ENCODE measurements at places on chromosomes 4 and X.

GRCh38 chr4:41215969-41216293, 1.6 kb upstream of the APBB2 start:
- DNase-seq = no peak

DNA sequence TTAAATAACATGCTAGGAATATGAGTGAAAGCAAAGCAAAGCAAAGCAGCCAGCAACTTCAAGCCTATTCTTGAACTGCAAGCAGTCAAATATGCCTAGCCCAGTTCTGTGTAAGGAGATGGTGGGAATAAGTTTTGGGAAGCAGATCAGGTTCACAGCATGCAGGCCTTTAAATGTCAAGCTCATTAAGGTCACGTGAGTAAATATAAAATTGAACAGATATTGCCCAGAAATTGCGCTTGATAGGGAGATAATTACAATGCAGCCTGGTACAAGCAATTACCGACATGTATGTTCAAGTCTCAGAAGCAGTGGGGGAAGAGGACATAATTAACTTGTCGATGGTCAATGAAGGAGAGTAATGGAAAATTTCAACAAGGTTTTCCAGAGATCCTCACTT, 6.0 kb downstream of the GNPDA2 start:
- DNase-seq = no peak

- DNase-seq = no peak
Measured at GRCh38 chrX:20585782-20586181, 319.1 kb upstream of the RPS6KA3 start.

DNA sequence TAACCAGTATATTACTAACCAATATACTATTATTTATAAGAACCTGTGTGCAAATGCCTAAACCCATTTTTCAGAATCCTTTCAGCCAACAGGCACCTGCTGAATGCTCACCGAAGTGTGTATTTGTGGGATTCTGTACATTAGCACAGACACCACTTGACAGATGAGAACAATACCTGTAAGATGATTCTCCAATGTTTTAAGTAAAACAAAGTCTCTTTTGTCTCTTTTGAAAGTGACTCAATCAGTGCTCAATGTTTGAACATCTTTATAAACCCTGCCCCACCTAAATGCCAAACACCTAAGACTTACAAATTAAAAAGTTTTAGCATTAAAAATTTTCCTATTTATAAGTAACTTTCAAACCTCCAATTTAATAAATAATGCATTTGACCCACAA, 763 bp downstream of the ASB9 start:
- no peak for DNase-seq

DNA sequence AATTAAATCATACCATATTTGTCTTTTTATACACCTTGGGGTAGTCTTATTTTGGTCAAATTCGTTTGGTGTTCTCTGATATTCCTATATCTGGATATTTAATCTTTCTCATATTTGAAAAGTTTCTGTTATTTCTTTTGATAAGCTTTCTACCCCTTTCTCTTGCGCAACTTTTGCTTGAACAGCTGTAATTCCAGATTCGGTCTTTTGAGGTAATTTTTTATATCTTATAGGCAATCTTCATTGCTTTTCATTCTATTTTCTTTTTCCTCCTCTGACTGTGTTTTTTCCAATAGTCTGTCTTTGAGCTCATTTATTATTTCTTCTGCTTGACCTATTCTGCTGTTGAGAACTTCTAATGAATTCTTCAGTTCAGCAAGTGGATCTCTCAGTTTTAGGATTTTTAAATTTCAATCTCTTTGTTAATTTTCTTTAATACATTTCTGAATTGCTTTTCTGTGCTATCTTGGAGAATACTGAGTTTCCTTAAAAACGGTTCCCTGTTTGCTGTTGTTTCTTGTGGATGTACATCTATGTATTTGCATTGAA, 11.3 kb upstream of the MTHFD2L start:
- no peak for DNase-seq

DNA sequence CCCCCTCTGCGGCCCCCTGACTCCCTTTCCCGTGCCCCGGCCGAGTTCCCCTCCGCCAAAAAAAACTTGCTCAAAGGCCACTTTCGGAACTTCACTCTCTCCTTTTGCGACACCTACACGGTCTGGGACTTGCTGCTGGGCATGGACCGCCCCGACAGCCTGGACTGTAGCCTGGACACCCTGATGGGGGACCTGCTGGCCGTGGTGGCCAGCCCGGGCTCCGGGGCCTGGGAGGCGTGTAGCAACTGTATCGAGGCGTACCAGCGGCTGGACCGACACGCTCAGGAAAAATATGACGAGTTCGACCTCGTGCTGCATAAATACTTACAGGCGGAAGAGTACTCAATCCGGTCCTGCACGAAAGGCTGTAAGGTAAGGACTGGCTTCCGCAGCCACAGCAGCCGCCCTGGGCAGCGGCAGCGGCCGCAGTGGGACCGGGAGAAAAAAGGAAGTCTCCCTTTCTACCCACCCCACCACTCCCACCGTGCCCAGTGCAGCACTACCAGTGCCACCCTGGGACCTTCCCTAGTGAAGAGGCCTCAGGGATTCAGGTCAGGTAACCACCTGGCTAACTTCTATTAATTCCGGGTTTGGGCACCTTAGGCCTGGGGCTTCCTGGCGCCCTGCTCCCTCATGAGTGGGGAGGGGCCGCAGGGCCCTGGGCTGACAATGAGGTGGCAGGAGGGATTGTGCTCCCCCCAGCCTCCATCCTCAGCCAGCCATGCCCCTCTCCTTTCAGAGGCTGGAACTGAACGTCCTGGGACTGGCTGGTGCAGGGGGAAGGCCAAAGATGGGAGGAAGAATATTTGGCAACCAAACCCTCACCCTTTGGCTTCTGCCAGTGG, 1.9 kb downstream of the NALF2 start:
- no peak for DNase-seq

GRCh38 chr4:1047976-1048772, 36.7 kb downstream of the FGFRL1 start:
- no peak for DNase-seq

DNA sequence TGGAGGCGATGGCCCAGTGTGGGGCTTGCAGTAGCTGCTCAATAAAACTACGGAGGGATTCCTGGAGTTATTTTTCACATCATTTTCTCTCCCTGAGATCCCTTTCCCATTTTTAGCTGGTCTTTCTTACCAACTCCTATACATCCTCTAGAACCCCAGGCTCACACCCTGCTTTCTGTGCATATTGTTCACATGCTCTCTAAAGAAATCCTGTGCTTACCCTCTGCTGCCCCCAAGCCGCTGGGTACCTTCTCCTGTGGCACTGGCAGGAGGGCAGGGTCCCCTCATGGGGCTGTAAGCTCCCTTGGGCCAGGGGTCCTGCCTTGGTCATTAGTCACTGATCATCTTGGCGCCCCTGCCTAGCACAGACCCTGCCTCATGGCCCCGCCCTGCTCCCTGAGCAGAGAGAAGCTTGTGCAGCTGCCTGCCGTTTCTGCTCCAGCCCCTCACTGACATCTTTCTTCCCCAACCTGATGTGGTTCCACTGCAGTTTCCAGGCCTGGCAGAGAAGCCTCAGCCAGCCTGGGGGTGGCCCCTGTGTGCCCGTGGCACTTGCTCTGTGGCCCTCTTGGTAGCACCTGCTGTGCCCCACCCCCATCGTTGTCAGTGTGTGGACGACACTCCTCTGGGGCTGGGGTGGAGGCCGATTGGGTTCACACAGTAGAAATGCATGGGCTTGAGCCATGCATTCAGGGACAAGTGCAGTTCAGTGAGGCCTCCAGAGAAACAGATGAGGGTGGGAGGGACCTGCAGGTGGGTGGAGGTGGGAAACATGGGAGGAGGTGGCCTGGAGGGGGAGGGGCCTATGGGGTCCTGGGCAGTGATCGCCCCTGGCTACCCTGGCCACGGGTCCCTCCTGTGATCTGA, 69.5 kb downstream of the WFS1 start:
- DNase-seq = no peak
